ENCODE measurements at places on chromosomes 2 and 18. TPM values are rescaled to one million over a fixed set of nuclear protein-coding genes. Genes with fewer than 3 reads are reported as not detected.
A peak's percentile ranks its signal among the peaks of the same experiment; 100 is the strongest.

Gene RAPGEF4
- 1.2 TPM for total RNA-seq

Gene C2orf66
- total RNA-seq, result not detected

- no peak for DNase-seq
These were observed 158.6 kb downstream of the PIK3C3 start for GRCh38 chr18:42113529-42114191.

DNA sequence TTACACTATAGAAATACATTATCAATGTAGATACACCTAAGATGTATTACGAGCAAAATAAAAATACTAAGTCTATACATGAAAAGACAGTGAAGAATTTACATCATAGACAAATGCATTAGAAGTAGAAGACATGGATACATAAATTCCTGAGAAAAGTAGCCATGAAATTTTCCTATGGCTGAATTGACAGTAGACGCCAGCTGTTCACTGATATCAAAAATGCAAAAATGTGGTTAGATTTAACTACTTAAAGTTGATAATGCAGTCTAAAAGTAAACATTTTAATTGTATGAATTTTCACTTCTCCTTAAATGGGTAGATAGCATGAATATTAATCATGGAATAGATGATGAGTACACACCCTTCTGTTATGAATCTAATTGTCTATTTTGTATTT lies 350.9 kb downstream of the ARHGAP15 start:
- no peak for DNase-seq

DNA sequence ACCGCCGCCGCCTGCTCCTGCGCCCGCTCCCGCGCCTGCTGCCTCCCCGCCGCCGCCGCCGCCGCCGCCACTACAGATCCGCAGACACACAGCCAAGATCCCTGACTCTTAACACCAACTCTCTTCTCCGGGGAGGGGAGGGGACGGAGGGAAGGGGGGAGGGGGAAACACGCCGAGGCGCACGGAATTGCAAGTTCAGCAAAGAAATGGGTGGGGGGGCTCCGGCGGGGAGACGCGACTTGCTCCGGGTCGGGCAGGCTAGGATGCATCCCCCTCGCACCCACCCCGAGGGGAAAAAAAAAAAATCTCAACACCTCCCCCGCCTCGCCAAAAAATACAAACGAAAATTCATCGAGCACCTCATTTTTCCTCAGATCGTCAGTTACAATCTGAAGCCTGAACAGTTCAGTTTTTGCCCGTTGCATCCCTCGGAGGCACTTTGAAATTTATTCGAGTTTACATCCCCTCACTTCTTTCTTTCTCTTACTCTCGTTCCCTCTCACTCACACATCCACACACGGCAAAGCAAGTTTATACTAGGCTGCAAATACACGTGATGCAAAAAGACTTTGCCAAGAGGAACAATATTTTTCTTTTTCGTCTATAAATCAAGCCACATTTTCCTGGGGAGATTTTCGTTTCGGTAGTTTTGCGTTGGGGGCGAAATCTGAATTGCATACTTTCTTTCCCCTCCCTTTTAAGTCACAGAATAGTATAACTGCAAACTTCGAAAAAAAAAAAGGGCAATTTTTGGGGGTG lies at the start of gene TCF4:
Gene TCF4 (minus strand): TSS at position 82 of the 759 bp plus-strand sequence. CDS start 1,076 bp downstream, outside the sequence.
- DNase-seq, result no peak

Gene FIGN
- 1.5 TPM for total RNA-seq

Gene MAPK4
- total RNA-seq, result 0.12 TPM

- peak; percentile 33 for DNase-seq
These were observed 820 bp downstream of the MTCL1 start for GRCh38 chr18:8705961-8706790.

Gene STK25
- total RNA-seq, result 118 TPM

Gene POMC
- total RNA-seq, result 0.59 TPM

- DNase-seq, result no peak
These were observed 5.5 kb downstream of the C2orf81 start for GRCh38 chr2:74415762-74416395.

DNA sequence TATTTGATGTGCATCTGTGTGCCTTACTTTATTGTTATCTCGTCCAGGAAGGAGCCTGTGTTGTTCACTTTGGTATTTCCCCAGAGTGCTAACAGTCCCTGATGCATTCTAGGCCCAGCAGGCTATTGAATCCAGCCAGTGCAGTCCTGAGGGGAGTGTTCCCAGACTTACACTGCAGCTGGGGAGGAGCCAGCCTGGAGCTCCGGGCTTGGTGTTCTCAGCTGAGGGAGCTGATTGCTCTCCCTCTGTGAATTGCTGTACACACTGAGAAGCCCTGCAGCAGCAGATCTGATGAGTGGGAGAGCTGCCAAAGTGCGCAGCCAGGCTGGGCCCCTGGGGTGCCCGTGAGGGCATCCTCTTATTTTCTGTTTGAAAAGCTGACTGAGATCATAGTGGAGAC lies 159.2 kb downstream of the GALNT3 start:
- peak; percentile 14 for DNase-seq

DNA sequence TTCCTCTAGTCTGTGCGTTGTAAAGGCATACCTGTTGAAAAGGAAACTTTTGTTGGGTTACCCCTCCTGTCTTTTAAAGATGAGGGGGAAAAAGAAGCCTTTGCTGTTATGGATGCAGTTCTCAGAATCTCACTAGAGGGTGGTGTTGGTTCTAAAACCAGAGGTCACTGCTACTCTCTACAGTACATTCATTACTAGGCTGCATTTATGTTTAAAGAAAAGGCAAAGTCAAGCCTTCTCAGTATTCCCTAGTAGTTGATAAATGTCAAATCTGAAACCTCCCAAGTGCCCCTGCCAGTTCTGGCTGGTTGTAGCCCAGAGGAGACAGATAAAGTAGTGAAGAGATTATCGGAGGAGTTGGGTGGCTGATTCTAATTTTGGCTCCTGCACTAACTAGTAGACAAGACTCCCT lies 1.4 kb upstream of the PLCL1 start:
- no peak for DNase-seq

DNA sequence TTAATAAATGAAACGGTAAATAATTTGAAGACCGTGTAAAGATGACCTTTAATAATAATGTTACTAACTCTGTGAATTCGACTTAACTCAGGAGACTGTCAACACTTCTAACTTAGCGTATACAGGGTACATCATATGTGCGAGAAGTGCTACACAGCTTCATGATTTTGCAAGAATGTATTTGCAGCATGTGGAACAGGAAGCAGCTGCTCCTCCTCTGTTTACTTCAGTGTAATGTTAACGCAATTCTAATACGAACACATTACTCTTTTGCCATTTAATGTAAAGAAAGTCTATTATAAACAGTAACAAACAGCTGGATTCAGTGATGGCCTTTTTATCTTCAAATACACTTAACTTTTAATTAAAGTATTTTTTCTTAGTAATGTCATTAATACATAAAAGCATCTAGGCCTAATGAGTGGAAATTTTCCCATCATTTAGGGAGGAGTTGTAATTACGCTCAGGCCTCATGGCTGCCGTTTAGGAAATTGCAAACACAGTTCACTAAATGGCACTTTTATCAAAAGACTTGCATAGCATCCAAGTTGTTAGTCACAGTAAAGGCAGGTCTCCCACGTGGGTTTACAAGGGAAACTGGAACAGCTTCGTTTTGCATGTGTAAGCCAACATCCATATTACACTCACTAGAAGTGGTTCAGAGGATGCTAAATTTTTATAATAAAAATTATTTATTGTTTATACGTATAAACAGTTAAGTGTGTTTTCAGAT lies 635.7 kb downstream of the FBXO15 start:
- DNase-seq, result no peak

Gene CREG2
- total RNA-seq, result 0.12 TPM

GRCh38 chr2:109408043-109408335 lies 205.8 kb downstream of the SEPTIN10 start:
- DNase-seq, result no peak

DNA sequence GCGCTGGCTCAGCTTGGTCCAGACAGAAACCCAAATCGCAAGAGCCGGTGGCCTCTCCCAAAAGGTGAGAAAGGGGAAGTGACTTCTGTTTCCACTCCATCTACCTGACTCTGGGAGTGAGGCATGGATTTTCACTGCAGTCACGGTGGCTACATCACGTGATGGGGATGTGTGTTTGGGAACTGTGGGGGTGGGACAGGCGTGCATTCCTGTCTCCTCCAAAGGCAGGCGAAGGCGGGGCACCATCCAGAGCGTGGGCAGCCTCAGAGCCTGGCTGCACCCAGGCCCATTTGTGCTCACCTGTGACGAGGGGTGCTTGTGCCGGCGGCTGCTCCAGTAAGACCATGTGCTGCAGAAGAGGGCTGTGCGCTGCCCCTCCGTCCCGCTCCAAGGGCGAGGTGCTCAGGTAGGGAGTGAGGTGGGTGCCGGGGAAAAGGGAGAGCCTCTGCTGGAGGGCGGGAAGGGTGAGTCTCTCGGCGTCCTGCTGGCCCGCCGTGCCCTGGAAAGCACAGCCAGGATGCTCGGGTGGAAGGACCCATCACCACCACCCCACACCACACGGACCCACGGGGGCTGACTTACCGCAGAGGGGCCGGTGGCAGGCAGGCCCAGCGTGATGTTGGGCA lies 266.8 kb downstream of the HDAC4 start:
- DNase-seq, result no peak

- no peak for DNase-seq
These were observed at the start of gene OTOF for GRCh38 chr2:26477911-26478253. Gene OTOF, minus strand, starts transcription at chr2:26478124.

DNA sequence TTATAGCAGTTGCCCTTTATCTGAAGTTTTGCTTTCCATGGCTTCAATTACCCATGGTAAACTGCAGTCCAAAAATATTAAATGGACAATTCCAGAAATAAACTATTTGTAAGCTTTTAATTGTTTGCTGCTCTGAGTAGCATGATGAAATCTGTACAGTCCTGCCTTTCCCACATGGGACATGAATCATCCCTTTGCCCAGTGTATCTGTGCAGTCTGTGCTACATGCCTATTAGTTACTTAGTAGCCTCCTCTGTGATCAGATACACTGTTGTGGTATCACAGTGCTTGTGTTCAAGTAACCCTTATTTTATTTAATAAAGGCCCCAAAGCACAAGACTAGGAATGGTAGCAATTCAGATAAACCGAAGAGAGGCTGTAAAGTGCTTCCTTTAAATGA lies 810.6 kb upstream of the PIK3C3 start:
- no peak for DNase-seq

Measured in left colon (tissue), 2 donors.